Right ventricle myocardium superior (tissue), 1 donor: ENCODE measurements at places on chromosomes 1 and 21. TPM values are rescaled to one million over a fixed set of nuclear protein-coding genes. Genes with fewer than 3 reads are reported as not detected.

DNA sequence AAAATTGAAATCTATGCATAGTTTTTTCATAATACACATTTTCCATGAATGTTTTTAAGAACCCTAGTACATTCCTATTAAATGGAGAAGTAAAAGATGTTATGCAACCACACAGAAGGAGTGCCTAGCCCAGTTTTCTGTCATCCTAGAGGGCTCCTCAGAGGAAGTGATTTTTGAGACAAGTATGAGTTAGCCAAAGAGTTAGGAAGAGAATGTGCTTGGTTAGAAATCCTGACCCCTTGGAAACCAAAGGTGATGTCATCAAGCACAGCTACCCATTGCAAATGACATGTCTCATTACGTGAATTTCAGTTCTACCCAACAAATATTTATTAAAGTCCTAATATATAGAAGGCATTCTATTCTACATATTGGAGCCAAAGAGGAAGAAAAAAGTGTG is 88.9 kb upstream of the TNFSF4 start:
- no peak for DNase-seq

DNA sequence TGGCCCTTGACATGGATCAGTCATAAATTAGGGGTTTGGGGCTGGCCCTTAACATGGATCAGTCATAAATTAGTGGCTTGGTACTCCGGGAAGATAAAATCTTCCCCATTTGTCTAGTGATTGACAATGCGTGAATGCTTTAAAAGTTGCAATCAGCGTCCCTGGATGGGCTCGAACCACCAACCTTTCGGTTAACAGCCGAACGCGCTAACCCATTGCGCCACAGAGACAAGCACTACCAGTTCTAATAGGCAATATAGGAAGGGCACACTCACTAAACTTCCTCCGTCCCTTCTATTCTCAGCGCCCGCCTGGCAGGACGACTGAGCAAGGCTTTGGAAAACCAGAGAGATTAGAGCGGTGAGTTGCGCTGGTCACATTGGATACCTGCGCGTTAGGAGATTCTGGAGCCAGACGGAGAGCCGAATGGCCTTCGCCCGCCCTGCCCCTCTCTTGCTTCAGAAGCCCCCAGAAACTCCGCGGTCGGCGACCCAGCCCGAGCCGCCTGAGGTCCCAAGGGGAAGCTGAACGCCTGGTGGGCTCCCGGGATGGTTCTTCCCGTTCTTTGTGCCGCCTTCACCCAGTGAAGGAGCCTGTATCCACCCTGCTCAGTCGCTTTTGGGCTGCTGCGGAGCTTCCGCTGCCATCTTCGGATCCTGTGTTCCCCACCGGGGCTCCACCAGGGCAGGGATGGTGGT is 235.9 kb downstream of the FAM72C start:
- DNase-seq = no peak

- no peak for DNase-seq
These were observed 25.0 kb downstream of the SRSF4 start for GRCh38 chr1:29156543-29157268.

DNA sequence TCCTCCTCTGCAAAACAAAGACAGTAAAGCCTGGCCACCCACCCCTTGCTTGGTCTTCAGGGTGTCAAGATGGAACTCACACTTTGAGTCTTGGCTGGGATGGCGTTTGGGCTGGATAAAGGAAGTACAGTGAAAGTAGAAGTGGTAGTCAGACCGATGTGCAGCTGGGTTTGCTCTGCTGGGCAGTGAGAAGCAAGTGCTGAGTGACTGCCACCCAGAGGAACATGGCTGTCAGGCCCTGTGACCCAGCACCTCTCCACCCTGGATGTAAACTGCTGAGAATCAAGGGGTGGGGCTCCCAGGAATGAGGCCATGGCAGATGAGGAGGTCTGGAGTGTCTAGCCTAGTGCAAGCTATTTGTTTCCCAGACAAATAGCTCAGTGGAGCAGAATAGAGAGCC is 51.2 kb downstream of the POFUT2 start:
- no peak for DNase-seq

DNA sequence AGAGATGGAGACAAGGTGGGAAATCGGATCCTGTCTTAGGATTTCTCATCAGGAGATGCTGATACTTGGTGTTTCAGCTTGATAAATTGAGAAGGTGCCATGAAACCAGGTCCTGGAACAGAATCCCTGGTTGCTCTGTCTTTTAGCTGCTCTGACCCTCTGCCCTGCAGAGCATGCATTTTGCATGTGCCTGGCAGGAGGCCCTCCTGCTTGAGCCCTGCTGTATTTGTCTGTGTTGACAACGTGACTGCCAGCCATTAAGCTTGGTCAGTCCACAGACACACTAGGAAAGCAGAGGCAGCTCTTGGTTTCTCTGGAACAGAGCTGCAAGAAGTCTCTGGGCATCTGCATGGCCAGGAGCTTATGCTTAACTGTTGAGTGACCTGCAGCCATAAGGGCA is 2.5 kb downstream of the SLC25A44 start:
- DNase-seq = no peak

GRCh38 chr1:41661428-41662060 is 177.1 kb upstream of the EDN2 start:
- peak; percentile 54 for DNase-seq

GRCh38 chr1:76343356-76343755 is 268.8 kb downstream of the ST6GALNAC3 start:
- no peak for DNase-seq

- DNase-seq = no peak
These were observed 23.9 kb downstream of the RAB3B start for GRCh38 chr1:51966559-51966958.

GRCh38 chr1:7294636-7295035 is 476.5 kb upstream of the VAMP3 start:
- DNase-seq = no peak

- DNase-seq = no peak
These were observed 9.1 kb downstream of the SYT2 start for GRCh38 chr1:202701200-202701599.

GRCh38 chr1:230487773-230488428 is 61.8 kb upstream of the PGBD5 start:
- no peak for DNase-seq

DNA sequence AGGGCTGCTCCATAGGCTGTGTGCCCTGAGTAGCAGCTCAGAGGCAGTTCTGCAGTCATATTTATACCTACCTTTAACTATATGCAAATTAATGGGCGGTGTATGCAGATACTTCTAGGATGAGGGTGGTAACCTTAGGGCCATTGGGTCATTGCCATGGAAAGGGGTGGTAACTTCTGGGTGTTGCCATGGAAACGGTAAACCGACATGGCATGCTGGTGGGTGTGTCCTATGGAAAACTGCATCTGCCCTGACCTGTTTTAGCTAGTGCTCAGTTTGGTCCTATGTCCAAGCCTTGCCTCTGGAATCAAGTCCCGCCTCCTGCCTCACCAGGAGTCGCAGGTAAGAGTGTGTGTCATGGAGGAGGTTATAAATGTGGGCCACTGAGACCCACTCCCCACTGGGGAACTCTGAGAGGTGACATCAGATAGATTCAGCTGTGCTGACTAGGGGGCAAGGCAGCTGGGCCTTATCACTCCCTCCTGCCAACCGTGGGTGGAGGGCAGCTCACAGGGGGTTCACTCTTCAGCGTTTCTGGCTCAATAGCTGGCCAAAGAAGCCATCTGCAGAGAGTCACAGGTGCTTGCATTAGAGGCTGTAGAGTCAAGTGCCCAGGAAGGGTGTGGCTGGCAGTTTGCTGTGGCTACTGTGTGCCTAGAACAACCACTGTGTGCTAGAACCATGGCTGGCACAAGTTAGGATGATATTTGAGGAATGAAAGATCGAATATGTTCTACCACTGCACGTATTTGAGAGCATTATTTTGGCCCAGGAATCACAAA is 19.0 kb downstream of the BACE2 start:
- no peak for DNase-seq

DNA sequence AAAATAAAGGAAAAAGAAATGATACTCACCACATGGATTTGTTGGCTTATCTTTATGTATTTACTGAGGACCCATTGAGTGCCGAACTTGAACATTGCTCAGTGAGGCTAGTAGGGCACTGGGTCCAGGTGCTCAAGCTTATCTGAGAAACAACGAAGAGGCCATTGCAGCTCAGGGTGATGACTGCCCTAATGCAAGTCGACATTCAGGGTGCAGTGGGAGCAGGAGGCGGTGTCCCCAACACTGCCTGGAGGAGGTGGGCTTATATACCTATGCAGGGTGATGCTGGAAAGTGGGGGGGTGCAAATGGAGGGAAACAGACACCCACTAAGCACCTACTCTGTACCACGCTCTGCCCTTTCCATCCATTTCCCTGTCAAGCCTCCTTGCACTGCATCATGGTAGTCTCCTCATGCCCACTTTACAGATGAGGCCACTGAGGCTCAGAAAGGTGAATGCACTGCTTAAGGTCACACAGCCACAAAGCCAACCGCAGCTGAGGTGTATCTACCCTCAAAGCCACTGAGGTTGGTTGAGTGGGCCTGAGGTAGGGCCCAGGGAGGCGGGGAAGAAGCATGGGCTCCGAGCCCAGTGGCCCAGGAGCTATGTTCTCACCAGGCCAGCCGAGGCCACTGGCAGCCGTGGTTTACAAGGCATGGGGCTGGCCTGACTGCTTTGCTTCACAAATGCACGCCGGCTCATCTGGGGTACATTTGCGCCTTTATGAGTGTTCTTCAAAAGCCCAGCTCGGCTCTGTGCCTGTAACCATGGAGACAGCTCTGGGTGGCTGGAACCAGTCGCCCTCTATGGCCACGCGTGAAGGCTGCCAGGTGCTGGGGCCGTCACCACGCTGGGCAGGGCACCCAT is 103.8 kb downstream of the EPHB2 start:
- DNase-seq = no peak

DNA sequence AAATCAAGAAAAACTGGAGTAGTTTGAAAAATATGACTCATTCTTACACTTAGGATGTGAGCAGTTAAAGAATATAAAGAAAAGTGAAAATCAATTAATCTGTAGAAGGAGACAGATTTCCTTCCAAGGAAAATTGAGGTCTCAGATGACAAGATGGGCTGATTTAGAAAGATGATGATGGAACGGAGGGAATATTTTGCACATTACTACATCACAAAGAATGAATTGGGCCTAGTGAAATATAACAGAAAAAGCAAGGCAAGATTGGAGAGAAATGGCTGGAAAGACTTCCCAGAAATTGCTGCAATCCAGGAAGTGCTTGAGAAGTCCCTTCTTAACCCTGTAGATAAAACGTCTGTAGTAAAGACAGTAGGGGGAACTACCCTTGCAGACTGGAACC is 169.1 kb upstream of the SYT6 start:
- no peak for DNase-seq

- DNase-seq = peak; percentile 57
These were observed 1388.1 kb downstream of the AMY1C start for GRCh38 chr1:105137543-105138457.

DNA sequence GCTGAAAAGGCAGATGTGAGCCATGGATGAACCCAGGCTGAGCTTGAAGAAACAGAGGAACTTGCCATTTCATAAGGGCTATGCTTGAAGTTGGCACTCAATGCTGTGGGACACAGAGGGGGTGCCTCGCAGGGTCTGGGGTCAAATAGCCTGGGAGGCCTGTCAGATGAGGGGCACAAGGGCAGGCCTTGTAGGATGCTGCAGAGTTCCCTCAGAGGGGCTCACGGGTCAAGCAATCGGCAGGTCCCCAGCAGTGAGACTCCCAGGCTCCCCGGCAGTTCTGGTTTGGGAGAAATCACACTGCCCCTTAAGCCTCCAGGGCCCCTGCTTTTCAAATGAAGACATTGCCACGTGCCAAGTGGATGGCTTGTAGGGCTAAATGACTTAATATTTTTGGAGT is 116.7 kb upstream of the GRIK3 start:
- no peak for DNase-seq

- DNase-seq = no peak
These were observed 5.1 kb upstream of the SRM start for GRCh38 chr1:11064942-11065341.

- DNase-seq = no peak
These were observed 28.5 kb downstream of the CNIH3 start for GRCh38 chr1:224644553-224645154.

DNA sequence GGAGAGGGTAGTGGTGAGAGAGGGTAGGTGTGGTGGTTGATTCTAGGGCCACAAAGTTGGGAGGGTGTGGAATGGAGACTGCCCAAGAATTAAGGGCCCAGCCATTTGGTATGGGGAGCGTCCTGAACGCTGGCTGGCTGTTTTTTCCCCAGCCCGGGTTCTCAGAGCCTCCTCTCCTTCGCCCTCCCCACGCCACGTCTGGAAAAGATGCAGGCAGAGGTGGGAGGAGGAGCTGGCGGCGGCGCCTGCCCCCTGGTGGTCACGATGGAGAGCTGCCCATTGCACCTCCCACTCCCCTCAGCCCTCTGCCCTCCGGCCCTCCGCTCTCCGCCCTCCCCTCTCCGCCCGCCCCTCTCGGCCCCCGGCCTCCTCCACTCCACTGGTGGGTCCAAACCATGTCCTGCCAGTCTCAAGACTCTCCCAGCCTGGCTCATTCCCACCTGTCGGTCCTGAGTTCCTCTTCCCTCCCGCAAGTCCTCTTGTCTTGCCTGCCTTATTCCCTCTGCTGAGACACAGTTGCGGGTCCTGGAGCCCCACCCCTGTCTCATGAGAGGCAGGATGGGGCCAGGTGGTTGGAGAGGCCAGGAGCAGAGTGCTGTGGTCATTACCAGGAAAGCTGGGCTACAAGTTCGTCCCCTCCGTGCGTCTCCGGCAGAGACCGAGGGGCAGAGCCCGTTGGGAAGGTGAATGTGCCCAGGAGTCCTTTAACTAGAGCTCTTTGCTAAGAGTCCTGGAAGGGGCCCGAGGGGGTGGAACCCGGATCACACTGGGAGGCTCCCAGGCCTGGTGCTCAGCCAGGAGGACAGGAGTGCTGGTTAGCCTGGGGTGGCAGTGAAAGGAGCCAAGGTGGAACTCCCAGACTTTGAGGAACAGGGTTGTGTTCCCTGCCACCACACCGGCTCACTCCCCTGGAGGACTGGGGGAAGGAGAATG is 22.6 kb downstream of the ETNK2 start:
- peak; percentile 83 for DNase-seq

- DNase-seq = peak; percentile 62
These were observed 7.5 kb upstream of the ZNF436 start for GRCh38 chr1:23376890-23377811.

DNA sequence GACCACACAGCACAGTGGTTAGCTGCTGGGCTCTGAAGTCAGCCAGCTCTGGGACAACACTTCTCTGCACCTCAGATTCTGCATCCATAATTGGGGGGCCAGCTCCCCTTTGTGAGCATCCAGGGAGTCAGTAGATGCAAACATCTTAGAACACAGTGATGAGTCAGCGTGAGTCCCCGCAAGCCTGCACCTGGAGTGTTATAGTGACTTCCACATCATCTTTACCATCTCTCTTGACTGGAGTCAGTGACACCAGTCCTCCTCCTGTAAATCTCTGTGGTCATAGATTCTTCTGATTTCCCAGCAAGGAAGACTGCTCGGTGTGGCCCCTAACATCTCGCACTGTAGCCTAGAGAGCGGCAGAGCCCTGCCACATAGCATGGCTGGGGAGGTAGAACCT is 13.9 kb upstream of the EDN2 start:
- no peak for DNase-seq

FMO1 gene
- 0.54 TPM for total RNA-seq

LCE3E gene
- not detected for total RNA-seq

OR14C36 gene
- total RNA-seq = not detected

RGS5 gene
- total RNA-seq = 270 TPM

REN gene
- total RNA-seq = not detected

OR10J1 gene
- total RNA-seq = not detected

LCE2C gene
- total RNA-seq = not detected
